Glutamatergic neuron (in vitro differentiated cells): ENCODE measurements at places on chromosomes 1 and 21. TPM values are rescaled to one million over a fixed set of nuclear protein-coding genes. Genes with fewer than 3 reads are reported as not detected.

The ZNF695 gene
- total RNA-seq, result 7.9 TPM

The CYP4A22 gene
- 0.17 TPM for total RNA-seq

The RHCE gene
- 1.2 TPM for total RNA-seq

The ZNF684 gene
- total RNA-seq, result 3.6 TPM

The ZBED6 gene
- 23.3 TPM for total RNA-seq

The NEGR1 gene
- 0.51 TPM for total RNA-seq

The S100A5 gene
- total RNA-seq, result not detected

The EPRS1 gene
- total RNA-seq, result 135 TPM

The LCE2C gene
- total RNA-seq, result not detected

The LIPI gene
- total RNA-seq, result not detected

The TESK2 gene
- 3.3 TPM for total RNA-seq

The SLC5A9 gene
- not detected for total RNA-seq

The NPHP4 gene
- total RNA-seq, result 28.4 TPM

The CRYAA gene
- not detected for total RNA-seq

The GCSAML gene
- not detected for total RNA-seq

The CD84 gene
- not detected for total RNA-seq

The HMCN1 gene
- 0.93 TPM for total RNA-seq

The ARHGAP30 gene
- total RNA-seq, result not detected

The PMVK gene
- total RNA-seq, result 30.7 TPM

The TMEM82 gene
- total RNA-seq, result not detected

The ZSWIM5 gene
- total RNA-seq, result 23.6 TPM

The RNF220 gene
- 99.4 TPM for total RNA-seq

The LCE6A gene
- not detected for total RNA-seq

The KCNQ4 gene
- 0.76 TPM for total RNA-seq

The SYT2 gene
- 2.6 TPM for total RNA-seq

The NBPF4 gene
- not detected for total RNA-seq

The RGS18 gene
- not detected for total RNA-seq
